Activated CD4-positive, alpha-beta memory T cell treated with anti-CD3 and anti-CD28 coated beads for 36 hours (primary cell): ENCODE measurements at places on chromosomes 11 and 22. TPM values are rescaled to one million over a fixed set of nuclear protein-coding genes. Genes with fewer than 3 reads are reported as not detected.

MUC5AC gene
- not detected for total RNA-seq

IFITM10 gene
- total RNA-seq: 0.29 TPM

TPBGL gene
- total RNA-seq: 0.07 TPM

CDHR5 gene
- not detected for total RNA-seq

OR56A1 gene
- not detected for total RNA-seq

C11orf91 gene
- not detected for total RNA-seq

DNA sequence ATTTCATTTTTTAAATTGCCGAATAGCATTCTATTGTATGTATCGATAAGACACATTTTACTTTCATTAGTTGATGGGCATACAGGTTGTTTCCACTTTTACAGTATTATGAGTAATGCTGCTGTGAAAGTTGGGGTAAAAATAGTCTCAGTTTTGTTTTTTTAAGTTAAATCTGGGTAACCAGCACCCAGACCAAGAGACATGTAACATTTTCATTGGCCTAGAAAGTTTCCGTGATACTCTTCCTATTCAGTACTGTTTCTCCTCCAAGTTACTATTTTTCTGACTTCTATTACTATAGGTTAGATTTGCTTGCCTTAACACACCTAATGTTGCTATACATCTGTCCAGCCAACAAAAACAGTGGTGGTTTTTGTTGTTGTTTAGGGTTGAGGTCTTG, 12.3 kb downstream of the IPO7 start:
- DNase-seq: no peak

DNA sequence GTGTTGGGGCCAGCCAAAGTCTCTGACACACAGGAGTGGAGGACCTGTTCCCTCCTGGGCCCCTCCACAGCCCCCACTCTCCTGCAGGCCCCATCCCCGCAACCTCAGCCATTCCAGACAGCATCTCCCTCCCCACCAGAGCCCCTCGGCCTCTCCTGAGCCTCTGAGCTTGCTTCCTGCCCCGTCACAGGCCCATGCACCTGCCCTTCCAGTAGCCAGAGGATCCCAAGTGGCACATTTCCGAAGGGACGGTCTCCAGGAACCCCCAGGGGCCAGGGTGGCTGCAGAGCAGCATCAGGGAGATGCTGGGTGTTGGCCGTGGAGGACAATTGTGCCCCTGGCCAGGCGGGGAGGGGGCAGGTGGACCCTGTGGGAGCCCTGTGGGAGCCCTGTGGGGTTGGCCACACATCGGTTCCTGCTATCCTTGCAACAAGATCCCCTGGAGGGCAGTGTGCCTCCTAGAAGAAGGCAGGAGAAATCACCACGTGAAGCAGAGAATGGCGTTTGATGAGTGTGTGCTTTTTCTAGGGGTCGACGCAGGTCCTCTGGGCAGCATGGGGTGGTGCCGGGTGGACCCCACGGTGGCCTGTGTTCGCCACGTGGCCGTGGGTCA, 45.3 kb upstream of the PPARA start:
- DNase-seq: no peak

GRCh38 chr11:116211147-116211546, 561.6 kb downstream of the BUD13 start:
- no peak for DNase-seq

- DNase-seq: peak; percentile 47
These were observed 10.1 kb downstream of the C11orf91 start for GRCh38 chr11:33690290-33691065.

- no peak for DNase-seq
These were observed 16.0 kb upstream of the FTH1 start for GRCh38 chr11:61983419-61983818.

DNA sequence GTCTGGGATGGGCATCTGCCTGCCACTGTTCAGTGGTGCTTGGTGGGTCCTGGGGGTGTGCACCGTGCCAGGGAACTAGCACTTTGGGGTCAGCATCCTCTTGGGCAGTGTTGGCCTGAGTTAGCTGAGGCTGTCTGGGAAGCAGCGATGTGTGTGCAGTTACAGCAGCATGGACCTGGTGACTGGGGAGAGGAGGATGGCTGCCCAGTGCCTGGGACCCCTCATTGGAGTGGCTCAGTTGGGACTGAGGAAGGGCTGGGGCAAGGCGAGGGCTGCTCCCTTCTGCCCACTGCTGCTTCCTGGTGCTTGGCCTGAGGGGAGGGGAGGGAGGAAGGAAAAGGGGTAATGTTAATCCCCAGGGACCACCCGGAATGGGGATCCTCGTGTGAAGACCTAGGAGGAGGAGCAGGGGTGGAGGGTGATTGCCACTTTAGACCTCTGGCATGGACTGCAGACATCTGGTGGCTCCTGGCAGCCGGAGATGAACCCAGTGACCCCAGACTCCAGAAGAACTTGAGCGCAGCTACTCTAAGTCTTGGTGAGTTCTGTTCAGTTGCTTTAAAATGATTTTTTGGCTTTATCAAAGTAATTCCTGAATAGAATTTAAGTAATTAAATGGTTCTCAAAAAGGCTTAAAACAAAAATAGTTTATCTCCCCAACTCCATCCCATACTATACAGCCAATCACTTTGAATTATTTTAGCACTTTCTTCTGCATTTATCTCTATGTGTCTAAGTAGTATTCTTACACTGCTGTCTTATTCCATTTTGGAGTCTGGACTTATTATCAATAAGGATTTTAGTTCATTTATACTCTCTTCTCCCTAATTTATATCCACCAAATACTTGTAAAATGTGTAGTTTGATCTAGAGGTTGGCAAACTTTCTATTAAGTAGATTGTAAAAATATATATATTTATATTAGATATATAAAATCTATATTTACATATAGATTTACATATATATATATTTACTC, 15.4 kb upstream of the TMEM191C start:
- DNase-seq: no peak

DNA sequence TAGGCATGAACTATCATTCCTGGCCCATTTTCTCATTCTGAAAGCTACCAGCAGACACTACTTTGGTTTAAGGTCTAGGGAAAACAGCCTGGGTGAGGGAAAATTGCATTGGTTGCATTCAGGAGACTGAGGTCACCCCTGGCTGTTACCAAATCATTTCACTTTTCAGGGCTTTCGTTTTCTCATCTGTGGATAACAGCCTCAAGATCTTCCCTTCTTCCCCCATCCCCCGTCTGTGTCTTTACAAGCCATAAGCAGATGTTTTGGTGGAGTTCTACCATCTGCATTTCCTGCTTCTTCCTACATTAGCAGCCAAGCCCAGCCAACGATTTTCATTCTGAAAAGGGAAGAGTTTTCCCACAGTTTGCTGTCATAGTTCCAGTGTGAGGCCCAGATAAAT, 130.4 kb downstream of the HIPK3 start:
- no peak for DNase-seq

- DNase-seq: no peak
These were observed 42.7 kb downstream of the TIMP3 start for GRCh38 chr22:32844251-32844650.
